ENCODE measurements at places on chromosomes 2 and 18.

DNA sequence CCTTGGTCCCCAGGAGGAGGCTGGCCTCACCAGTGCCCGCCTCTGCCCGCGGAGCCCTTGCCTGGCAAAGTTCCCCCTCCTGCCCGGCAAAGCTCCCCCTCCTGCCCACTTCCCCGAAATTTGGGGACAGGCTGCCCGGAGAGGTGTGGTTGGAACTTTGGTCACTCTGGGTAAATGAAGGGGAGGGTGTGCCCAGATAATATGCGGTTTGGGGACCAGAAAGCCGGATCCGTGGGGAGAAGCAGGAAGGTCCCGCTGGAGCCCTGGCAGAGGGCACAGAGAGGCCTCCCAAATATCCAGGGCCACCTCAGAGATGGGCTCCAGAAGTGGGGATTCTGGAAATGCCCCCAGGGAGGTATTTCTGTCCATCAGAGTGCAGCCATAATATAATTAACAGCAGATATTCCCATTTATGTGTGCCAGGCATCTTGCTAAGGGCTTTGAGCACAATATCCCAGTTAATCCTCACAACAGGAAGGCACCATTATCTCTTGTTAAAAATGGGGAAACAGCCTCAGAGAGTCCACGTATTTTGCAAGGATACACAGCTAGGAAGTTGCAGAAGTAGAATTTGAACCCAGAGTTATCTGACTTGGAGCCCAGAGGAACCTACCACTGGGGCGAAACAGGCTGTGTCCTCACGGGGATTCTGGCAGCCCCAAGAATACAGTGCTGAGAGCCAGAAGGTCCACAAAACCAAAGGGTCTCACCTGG is 914 bp downstream of the STEAP3 start:
- no peak for DNase-seq

- peak; percentile 92 for DNase-seq
Observed at GRCh38 chr2:225740086-225740485, 340.6 kb downstream of the NYAP2 start.

GRCh38 chr2:111208639-111209038 is 87.9 kb downstream of the BCL2L11 start:
- DNase-seq = no peak

DNA sequence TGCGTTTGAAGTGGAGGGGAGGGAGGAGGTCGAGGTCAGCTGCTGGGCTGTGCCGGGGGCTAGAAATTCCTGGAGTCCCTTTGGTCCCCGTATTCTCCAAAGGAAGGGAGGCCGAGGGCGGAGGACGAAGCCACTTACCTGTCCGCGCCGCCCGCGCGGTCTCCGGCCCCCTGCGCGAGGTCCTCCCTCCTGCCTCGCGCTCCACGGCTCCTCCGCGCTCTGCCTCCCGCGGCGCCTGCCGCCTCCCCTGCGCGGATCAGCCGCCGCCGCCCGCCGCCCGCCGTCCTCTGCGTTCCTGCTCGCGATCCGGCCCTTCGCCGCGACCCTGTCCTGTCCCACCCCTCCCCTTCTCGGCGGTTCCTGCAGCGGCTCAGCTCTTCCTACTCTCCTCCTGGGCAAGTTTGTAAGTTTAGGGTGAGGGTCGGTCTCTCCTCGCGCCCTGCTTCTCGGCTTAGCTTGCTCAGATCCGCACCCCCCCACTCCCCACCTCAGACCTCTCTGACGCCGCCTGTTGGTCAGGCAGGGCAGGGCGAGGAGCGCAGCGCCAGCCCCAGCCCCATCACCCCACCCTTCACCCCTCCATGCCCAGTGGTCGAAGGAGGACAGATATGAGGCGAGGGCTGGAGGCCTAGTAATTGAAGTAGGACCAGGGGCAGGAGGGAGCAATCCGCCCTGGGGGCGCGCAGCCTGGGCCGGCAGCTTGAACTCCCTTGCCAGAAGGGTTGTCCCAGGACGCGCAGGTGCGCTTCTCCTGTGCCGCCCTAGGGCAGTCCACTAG is 9.7 kb upstream of the SKOR2 start:
- no peak for DNase-seq

GRCh38 chr2:46120792-46121555 is 176.2 kb upstream of the EPAS1 start:
- DNase-seq = no peak

GRCh38 chr2:160411167-160411566 is 82.4 kb downstream of the RBMS1 start:
- DNase-seq = peak; percentile 52

DNA sequence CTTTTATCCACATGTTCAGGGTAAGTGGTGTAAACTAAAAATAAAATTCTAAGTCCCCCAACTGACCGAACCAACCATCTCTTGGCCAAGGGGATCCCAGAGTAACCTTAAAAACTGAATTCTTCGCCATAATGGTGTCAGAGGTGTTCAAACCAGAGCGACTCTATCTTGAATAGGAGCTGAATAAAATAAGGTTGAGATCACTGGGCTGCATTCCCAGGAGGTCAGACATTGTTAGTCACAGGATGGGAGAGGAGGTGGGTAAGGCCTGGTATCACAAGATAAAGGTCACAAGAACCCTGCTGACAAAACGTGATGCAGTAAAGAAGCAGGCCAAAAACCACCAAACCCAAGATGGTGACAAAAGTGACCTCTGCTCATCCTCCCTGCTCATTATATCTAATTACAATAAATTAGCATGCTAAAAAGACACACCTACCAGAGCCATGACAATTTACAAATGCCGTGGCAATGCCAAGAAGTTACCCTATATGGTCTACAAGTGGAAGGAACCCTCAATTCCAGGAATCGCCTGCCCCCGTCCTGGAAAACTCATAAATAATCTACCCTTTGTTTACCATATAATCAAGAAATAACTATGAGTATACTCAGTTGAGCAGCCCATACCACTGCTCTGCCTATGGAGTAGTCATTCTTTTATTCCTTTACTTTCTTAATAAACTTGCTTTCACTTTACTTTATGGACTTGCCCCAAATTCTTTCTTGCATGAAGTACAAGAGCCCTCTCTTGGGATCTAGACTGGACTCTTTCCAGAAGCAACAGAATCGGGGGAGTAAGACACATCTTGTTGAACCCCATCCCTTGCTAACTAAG is 302.4 kb downstream of the STK39 start:
- DNase-seq = no peak

DNA sequence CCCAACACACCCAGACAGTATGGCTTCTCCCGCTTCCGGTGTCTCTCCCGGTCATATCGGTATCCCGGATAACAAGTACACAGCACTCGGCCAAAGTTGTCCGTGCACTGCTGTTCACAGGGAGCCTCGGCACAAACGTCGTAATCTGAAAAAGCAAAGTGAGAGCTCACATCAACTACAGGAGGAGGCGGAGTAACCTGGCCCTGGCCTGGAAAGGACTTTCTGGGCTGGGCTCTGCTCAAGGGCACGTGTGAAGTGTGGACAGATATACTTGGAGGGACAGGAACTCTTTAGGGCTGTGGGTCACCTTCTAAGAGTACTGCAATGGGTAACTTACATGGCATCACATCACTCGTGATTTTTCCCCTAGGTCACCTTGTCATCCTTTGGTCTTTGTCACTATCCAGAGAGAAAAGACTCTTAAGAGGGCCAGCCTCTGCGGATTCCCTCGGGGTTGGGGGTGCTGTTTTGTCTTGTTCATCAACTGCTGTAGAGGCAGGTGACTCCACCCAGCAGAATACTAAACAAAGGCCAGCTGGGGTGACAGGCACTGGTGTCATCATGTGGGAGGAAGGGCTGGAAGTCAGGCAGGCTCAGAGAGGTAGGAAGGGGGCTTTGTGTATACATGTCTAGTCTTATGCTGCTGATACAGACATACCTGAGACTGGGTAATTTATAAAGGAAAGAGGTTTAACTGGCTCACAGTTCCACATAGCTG is 110.6 kb upstream of the LMAN1 start:
- DNase-seq = no peak

DNA sequence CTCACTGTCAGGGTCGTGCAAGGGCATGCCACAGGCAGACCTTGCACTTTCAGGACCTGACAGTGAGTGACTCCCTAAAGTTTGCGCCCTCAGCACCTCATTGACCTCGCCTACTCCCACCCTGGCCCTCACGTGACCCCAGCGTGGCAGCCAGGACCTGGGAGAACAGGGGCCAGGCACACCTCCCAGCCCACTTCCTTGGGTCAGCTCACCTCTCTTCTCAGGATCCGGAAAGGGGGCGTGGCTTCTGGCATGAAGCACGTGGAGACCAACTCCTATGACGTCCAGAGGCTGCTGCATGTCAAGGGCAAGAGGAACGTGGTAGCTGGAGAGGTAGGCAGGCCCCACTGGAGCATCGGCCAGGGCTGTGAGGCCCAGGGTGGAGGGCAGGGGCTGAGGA is 8.8 kb downstream of the VIL1 start:
- DNase-seq = no peak

DNA sequence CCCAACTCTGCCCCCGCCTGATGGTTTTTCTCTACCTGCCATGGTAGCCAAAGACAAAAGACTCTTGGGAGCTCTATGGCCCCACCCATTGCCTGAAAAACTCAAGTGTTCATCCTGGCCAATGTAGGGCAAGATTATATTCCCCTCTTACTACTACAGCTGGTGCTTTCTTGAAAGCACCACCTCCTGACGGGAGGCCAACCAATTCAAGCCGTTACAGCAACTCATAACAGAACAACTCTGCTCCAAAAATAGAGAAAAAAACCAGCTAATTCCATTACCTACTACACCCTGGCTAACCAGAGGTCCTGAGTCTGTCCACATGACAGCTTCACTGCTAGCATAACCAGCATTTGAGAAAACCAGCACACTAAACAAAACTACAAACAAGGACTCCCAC is 127.5 kb upstream of the GAREM1 start:
- DNase-seq = no peak

GRCh38 chr2:227020416-227020815 is 143.6 kb downstream of the COL4A4 start:
- no peak for DNase-seq

- DNase-seq = no peak
Observed at GRCh38 chr2:6421138-6421730, 444.5 kb downstream of the CMPK2 start.

- DNase-seq = peak; percentile 33
Observed at GRCh38 chr2:165239230-165239629, at the start of gene SCN2A. Gene SCN2A, plus strand, starts transcription at chr2:165239414. Its CDS starts 56,410 bp downstream, at chr2:165295824.

- peak; percentile 89 for DNase-seq
Observed at GRCh38 chr2:99880148-99880963, 262.0 kb downstream of the AFF3 start.

DNA sequence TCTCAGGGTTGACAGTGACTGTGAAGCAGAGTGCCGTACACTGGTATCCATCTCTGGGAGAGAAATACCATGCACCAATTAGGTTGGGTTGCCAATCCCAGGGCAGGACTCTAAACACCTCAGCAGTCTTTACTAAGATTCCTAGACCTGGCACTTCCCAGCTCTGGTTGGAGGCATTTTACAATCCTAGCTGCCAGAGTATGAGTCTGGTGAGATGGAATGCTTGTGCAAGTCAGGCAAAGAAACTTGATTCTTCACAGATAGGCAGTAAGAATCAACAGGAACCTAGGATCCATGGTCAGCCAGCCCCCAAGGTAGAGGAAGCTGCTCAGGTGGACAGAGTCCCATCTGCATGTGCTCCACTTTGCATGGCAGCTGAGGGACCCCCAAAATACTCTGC is 6.0 kb upstream of the UGT1A5 start:
- DNase-seq = no peak

DNA sequence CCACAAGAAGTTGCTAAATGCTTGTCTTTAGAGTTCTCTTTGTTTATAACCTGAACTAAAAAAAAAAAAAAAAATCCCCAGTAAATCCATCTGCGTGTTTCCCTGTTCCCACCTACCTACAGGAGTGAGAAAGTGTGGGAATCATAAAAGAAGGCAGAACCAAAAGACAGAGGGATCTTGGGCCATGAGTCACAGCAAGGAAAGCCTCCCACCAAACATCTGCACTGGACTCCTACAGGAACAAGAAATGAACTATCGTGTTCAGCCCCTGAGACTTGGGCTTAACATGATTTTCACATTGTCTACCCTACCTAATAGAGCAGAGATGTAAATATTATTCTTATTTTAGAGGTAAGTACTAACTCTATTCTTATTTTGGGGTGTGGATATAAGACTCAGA is 1761.2 kb upstream of the CELF4 start:
- DNase-seq = no peak

DNA sequence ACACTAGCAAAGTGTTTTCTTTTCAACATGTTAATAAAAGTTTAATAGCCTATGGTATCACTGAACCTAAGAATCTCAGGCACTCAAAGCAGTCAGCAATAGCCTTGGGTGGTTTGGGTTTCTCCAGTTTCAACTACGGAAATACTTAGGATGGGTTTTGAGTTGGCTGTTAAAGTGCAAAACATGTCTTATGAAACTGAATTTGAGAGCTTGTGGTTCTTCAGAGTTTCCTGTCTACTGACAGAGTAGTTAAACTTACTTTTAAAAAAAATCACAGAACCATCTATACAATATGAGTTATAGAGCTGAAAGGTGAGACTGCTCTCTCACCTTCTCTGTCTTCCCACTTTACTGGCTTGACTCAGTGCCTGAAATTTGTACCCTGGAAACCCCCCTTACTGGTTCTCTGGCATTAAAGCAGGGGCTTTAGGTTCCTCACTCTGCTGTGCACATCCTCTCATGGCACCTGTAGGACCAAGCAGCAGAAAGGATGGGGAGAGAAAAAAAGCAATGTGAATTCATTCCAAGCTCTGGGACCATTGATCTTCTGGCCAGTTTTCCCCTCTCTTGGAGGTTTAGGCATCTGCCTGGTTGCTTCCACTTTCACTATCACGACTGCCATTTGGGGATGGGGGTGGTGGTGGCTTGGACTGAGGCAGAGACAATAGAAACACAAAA is 18.1 kb downstream of the CCDC141 start:
- peak; percentile 80 for DNase-seq

GRCh38 chr18:45108754-45109153 is 428.1 kb downstream of the SETBP1 start:
- DNase-seq = no peak

- DNase-seq = peak; percentile 37
Observed at GRCh38 chr18:79361766-79362522, 33.8 kb upstream of the NFATC1 start.

DNA sequence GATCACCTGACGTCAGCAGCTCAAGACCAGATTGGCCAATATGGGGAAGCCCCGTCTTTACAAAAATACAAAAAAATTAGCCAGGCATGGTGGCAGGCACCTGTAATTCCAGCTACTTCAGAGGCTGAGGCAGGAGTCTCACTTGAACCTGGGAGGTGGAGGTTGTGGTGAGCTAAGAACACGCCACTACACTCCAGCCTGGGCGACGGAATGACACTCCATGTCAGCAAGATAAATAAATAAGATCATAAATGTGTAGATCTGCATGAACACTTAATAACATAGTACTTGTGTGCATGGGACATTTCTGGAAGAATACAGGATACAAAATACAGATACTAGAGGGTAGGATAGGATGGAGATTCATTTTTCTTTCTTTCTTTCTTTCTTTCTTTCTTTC is 9.1 kb downstream of the EHD3 start:
- DNase-seq = no peak

DNA sequence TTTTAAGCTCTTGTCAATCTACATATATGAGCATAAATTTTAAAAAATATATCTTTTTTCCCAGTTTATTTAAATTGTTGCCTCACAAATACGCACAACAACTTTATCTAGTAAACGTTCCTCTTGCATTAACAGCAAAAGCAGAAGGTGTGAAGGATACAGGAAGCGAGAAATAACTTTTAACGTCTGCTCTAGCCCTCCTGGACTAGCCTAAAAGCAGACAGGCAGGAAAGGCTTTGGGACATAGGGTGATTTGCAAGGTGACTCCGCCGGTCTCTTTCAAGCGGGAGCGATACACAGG is 434 bp upstream of the DUSP19 start:
- DNase-seq = no peak

All from fibroblast of skin of right quadriceps (primary cell).